8988T (cell line): ENCODE measurements at places on chromosomes 1 and 21.

- no peak for DNase-seq
Observed at GRCh38 chr1:156582388-156583017, 3.0 kb downstream of the TTC24 start.

GRCh38 chr21:46617267-46618051 lies 12.6 kb upstream of the S100B start:
- DNase-seq = no peak

DNA sequence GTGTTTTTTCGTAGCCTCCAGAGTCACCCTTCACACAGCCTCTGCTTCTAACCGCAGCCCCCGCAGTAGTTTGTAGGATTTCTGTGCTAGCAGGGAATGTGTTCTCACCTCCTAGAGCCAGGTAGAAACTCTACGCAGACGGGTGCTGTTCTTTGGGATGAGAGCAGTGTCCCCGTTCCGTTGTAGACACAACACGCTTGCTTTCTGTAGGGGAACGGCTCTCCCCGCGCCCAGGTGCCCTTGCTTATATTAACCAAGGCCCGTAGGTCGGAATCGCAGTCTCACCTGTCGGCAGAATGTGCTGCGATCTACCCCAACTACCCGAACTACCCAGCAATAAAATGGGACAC lies 111.8 kb upstream of the NBPF11 start:
- no peak for DNase-seq

- DNase-seq = no peak
Observed at GRCh38 chr21:38266732-38267131, 9.9 kb downstream of the KCNJ15 start.

DNA sequence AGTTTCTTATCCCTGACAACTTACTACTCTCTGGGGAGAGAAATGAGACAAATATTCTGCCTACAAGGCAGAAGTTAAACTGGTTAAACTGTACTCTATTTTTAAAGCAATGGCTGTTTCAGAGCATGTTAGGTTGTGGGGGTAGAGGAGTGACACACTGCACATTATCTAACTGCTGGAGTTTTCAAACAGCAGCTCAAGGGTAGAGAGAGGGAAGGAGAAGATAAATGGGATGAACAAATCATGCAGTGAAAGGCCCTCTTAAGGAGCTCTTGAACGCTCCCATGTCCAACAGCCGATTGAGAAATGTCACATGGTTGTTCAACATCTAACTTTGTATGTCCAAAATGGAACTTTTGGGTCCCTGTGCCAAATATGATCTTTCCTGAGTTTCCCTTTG lies 14.0 kb upstream of the IFI44L start:
- no peak for DNase-seq

GRCh38 chr21:39197448-39198233 lies 14.4 kb upstream of the PSMG1 start:
- no peak for DNase-seq

GRCh38 chr1:2644171-2644570 lies 11.4 kb upstream of the MMEL1 start:
- DNase-seq = peak; percentile 6

- no peak for DNase-seq
Observed at GRCh38 chr1:213414911-213415310, 363.9 kb downstream of the RPS6KC1 start.

GRCh38 chr1:5002676-5003075 lies 348.3 kb downstream of the AJAP1 start:
- DNase-seq = no peak
